Activated T-helper 9 cell treated with anti-CD3 and anti-CD28 coated beads, Interleukin-2, amount 50 U/mL, for 16 hours (primary cell): ENCODE measurements at places on chromosomes 6 and 20.

DNA sequence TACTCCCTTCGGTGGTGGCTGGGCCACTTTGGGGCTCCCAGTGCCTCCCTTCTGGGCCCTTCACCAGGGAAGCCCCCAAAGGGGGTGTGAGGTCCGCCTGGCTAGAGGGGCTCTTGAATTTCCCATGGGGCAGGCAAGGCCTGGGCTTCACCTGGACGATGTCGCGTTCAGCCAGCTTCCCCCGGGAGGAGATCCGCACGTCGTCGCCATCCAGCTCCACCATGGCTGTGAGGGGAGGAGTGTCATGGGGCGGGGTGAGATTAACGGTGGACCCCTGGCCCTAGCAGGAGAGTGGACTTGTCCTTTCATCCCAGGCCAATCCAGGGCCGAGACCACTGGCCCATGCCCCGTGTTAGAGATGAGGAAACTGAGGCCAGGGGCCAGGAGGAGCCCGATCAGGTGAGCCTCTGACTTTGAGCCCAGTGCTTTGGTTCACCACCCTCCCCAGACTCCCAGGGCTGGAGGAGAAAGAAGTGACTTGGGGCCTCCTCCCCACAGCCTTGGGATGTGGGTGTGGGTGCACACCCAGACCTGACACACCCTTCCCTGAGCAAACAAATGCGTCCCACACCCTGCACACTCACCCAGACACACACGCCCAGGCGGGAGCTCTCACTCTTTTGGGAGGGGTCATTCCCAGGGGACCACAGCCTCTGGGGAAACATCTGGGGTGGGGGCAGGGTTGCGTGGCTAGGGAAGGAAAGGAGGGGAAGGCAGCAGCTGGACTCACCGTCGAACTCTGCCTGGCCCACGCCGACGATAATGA, 46.1 kb downstream of the RAB44 start:
- DNase-seq = no peak

DNA sequence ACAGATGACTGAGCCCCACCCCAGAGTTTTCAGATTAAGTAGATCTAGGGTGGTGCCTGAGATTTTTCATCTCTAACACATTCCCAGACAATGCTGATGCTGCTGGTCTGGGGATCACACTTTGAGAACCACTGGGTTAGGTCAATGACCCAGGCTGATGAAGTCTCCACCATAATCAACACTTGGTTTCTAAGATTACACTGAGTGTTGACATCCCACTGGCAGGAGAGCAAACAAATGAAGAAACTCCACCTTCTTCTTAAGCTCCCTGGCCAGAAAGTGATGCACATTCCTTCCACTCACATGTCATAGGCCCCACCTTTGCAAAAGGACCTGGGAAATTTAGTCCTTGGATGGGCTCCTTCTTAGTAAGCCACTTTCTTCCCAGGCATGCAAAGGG, 53.1 kb downstream of the MAFB start:
- DNase-seq = no peak

- no peak for DNase-seq
These were observed 62.5 kb upstream of the TOP1 start for GRCh38 chr20:40966103-40966502.

DNA sequence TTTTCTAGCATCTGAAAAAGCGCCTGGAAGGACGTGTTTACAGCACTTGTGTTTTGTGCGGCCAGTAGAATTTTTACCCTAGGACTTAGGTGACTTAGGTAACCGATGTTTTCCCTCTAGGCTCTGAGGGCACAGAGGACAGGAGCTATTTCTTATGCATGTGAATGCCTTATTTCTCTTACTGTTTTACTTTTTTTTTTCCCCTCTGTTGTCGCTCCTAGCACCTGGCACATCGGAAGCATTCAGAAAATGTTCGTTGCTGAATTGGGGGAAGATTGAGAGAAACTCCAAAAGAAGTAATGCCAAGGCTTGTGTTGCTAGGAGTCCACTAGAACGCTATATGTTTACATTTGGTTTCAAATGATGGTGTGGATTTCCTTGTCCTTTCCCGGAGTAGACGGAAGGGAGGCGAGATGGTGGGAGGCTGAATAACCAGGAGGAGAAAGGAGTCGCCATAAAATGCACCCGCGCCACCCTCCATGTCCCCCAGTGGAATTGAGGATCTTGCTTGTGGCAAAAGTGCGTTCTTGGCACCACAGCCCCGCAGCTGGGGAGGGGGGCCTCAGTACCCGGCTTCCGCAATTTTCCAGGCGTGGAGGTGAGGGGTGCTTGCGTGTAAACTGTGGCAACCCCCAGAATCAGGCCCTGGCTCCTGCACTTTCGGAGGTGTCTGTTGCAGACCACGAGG, 6.9 kb downstream of the OLIG3 start:
- DNase-seq = no peak

GRCh38 chr6:40794586-40794985, 207.4 kb upstream of the LRFN2 start:
- no peak for DNase-seq

- no peak for DNase-seq
These were observed 81.6 kb upstream of the PREP start for GRCh38 chr6:105484238-105485161.

- DNase-seq = no peak
These were observed 145.0 kb downstream of the PHACTR3 start for GRCh38 chr20:59749301-59749700.

- DNase-seq = no peak
These were observed 83.1 kb downstream of the SYNJ2 start for GRCh38 chr6:158064725-158065251.

- DNase-seq = no peak
These were observed 19.6 kb downstream of the WFDC2 start for GRCh38 chr20:45489083-45489531.

- DNase-seq = no peak
These were observed 93.9 kb downstream of the FOXO3 start for GRCh38 chr6:108654465-108655106.

DNA sequence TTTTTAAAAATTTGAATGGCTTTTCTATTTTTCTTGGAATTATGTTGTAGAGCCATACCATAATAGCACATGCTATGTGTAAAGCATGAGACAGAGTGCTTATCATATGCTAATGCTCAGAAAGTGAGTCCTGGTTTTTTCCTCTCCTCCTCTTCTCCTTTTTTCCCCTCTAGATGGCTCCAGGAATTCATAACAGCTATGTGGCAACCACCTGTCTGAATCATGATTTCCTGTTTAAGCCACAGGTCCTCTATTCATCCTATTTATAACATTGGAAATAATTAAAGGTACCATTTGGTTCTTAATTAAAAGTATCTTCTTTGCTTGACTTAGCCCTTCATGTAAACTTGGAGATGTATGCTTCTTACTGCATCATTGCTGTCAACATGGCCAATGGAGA, 260.0 kb upstream of the MAP3K7 start:
- DNase-seq = no peak

DNA sequence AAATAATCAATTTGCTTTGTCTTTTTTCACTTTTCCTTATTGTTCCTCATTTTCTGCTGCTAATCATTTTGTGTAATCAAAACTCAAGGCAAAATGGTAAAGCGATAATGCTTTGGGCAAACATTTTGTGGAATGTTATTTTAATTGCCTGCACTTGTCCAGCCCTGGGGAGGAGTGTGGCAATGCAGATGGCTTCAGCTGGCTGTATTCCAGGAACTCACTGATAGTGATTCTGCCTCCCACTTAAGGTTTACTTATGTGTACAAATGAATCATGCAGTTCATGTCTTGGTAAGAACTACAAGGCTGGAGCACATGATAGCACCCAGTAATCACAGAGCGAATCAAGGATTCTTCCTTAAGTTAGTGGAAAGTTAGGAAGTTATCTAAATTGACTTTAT, 107.8 kb downstream of the COL19A1 start:
- no peak for DNase-seq

- no peak for DNase-seq
These were observed 646.3 kb downstream of the UTRN start for GRCh38 chr6:144931172-144932035.

DNA sequence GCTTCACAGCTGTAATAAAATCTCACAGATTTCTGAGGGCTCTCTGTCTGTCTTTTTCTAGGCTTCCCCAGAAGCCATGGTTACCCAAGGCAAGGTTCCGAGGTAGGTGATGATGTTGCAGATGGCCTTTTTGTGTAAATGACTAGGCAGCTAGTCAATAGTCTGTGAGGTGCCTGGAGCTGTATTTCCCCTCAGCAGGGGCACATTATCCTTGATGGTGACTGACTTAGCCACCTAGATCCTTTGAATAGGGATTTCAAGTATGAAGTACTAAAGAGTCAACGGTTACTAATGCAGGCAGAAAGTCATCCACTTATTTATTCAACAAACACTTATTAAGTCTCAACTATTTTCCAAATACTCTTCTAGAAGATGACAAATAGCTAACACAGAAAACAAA, 49.3 kb upstream of the L3MBTL3 start:
- no peak for DNase-seq

DNA sequence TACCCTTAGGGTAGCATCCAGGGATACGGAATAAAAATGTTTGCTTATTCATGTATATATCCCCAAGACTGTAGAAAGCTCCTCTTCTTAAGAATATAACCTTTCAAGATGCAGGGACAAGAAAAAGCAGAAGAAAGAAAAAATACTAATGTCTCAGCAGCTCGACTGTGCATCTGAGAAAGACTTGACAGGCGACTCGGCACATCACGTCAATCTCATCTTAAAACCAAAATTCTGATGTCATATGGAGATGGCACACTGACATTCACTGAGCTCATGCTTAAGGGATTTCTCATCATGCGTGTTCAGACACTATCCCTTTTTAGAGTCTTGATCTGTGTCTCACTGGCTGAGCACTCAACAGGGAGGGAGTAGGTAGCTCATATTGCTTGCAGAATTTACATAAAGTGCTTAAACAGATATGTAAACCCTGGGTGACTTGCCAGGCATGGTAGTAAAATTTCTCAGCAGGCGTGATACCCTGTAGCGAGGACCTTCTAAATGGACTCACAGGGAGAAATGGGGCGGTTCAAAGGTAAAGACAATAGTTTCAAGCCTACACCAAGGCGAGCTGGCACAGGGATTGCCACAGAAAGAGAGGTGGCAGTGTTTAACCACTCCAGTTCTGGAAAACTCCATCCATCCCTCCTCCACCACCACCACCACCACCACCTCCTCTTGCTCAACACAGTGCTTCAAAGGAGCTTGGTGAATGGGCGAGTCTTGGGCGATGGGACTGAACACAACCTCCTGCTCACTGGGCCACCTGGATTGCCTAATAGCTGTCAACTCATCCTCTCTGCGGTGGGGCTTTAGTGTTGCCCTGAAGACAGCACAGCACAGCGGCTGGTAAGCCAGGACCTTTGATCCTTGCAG, 330.5 kb downstream of the TFAP2A start:
- no peak for DNase-seq

GRCh38 chr6:99802396-99803031, 191.5 kb downstream of the MCHR2 start:
- DNase-seq = no peak

- DNase-seq = no peak
These were observed 1.6 kb downstream of the RAET1G start for GRCh38 chr6:149921361-149921760.

- no peak for DNase-seq
These were observed 294.5 kb upstream of the PLCB4 start for GRCh38 chr20:8774412-8774811.
